ENCODE measurements at places on chromosomes 5 and 9.

GRCh38 chr9:94808926-94809700, 82.6 kb downstream of the AOPEP start:
- no peak for DNase-seq

- peak; percentile 71 for DNase-seq
These were observed 9.7 kb downstream of the TIGD6 start for GRCh38 chr5:149990518-149991376.

- DNase-seq: peak; percentile 45
These were observed at the start of gene F2R for GRCh38 chr5:76715736-76716455. Gene F2R, plus strand, starts transcription at chr5:76716126. Its CDS starts 182 bp downstream, at chr5:76716308.

- DNase-seq: no peak
These were observed 417 bp downstream of the SRD5A1 start for GRCh38 chr5:6633469-6634245.

- peak; percentile 50 for DNase-seq
These were observed 1.6 kb upstream of the SUB1 start for GRCh38 chr5:32583582-32584232.

DNA sequence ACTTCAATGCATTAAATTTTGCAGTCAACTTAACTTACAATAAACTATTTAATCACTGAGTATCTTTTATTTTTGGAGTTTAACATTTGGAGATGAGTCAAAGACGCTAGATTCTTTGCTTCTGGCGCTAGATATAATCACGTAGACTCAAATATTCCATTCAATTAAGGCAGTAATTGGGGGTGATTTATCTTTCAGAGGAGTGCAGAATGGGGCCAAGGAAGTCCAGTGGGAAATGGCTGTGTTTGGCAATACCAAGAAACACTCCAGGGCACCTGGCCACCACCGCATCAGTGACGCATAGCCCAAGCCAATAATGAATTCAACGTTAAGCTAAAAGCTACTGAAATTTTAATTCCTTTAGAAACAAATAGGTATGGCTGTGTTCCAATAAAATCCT, 81.2 kb downstream of the PHAX start:
- DNase-seq: no peak
